RPMI8226 (cell line): ENCODE measurements at places on chromosomes 1 and 21.

GRCh38 chr1:228174482-228175315, 9.1 kb downstream of the IBA57 start:
- DNase-seq: peak; percentile 39

DNA sequence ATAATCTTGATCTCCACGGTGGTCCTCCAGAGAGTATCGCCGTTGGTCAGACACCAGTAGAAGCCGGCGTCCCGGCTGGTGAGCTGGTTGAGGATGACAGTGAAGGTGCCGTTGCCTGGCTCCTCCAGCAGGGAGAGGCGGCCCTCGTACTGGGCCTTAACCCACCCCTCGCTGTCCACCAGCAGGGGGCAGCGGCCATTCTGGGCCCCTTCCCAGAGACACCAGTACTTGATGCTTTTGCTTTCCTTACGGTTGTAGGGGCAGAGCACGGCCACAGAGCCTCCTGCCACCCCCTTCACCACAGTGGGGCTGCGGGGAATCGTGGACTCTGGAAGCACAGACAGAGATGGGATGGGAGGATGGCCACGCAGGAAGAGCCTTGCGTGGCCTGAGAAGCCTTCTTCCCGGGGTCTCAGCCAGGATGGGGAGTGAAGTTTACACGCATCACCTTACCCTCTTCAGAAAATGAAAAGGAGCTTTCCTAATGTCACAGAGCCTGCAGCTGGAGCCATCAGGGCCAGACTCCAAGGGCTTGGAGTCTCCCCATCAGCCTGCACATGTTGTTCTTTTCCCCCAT, 10.7 kb downstream of the PIGR start:
- peak; percentile 80 for DNase-seq

DNA sequence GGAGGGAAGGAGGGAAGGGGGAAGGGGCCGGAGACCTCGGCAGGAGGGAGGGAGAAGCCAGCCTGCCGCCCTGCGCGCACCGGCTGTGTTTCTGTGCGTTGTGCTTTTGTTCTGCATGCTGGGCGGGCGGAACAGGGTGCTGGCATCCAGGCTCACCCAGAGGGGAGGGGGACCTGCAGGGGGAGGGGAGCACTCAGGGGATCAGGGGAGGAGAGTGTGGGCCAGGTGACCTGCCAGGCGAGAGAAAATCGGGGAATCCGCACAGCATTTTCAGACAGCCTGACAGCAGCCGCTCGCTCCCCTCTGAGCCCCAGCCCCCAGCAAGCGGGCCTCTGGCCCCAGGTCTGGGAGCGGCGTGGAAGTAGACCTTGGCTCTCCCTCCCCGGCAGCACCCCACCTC, 54.7 kb downstream of the RIPK4 start:
- DNase-seq: no peak

DNA sequence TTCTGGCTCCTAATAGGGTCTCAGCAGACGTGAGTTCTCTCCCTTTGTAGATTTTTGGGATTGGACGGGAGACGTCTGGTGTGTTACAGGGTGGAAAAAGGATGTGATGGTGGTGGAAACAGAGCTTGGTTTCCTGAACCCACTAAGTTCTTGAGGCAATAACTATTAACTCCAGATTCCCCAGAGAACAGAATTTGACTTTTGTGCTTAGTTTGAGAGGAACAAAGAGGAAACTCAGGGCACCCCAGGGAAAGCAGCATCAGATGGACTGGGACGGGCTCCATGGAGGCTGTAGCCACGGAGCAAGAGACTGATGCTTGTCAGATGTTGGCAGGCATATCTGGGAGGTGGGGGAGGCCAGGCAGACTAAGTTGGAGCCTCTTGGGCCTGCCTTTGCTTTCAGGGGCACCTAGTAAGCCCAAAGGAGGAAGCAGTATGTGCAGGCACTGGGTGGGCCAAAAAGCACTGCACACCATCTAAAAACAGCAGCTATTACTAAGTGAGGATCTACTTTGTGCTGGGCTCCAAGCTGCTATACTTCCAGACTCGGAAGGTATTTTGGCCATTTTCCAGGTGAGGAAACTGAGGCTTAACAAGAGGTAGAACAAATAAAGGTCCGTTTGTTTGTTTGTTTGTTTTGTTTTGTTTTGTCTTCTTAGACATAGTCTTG, 66.9 kb downstream of the EPHB2 start:
- no peak for DNase-seq

- no peak for DNase-seq
Measured at GRCh38 chr1:11308699-11309224, 35.8 kb downstream of the UBIAD1 start.

- DNase-seq: no peak
Measured at GRCh38 chr21:28832013-28832714, 160.5 kb downstream of the LTN1 start.

DNA sequence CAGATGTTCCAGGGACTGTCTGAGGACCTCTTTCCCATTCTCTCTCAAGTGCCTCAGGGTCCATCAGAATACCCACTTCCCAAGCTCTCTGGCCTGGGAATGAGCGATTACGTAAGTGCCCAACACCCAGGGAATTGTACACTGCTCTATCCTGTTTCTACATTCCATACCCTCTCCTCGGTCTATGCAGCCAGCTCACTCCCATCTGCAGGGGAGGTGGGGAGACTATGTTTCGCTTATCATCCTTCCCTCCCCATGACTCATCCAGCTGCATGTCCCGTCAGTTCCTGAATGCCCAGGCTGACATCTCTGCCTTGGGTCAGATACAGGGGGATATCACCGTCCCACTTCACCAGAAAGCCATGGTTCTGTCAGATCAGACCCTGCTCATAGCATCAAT, 34.5 kb upstream of the CD1D start:
- DNase-seq: no peak

- no peak for DNase-seq
Measured at GRCh38 chr21:38379147-38379546, 119.1 kb downstream of the ERG start.

DNA sequence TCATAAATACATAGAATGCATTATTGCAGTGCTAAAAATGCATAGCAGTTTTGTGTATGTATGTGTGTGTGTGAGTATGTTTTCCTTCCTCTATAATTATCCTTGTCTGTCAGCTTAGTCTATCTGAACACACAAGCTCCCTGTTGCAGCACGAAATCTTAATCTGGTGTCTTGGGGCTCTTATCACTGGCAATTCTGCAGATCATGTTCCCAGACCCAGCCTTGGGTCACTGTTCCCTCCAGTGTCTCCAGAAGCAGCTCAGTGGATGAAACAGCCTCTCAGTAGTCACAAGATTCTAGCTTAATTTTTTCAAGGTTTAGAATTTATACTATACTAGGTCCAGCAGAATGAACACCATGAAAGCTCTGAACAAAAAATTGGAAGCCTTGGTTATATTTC, 777.9 kb downstream of the MRPL39 start:
- no peak for DNase-seq

DNA sequence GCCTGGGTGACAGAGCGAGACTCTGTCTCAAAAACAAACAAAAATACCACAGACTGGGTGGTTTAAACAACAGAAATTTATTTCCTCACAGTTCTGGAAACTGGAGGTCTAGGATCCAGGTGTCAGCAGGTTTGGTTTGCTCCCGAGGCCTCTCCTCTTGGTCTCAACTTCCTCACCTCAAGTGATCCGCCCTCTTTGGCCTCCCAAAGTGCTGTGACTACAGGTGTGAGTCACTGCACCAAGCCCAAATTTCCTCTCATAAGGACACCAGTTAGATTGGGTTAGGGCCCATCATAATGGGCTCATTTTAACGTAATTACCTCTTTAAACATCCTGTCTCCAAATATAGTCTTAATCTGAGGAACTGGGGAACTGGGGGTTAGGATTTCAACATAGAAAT, 35.5 kb downstream of the MFSD2A start:
- DNase-seq: peak; percentile 73

DNA sequence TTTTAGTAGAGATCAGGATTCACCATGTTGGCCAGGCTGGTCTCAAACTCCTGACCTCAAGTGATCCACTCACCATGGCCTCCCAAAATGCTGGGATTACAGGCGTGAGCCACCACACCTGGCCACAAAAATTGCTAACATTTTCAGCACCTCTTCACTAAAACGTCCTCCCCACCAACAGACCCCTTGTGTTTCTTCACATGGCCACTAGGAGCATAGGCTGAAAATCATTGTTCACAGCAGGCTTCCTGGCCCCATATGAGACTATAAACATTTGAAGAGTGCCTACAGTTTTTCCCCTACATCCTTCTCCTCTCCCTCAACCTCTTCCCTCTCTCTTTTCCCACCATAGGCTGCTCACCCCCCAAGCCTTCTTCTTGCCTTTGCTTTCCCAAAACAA, 28.0 kb upstream of the SFPQ start:
- peak; percentile 42 for DNase-seq

- no peak for DNase-seq
Measured at GRCh38 chr1:101139130-101139529, 97.7 kb upstream of the S1PR1 start.

DNA sequence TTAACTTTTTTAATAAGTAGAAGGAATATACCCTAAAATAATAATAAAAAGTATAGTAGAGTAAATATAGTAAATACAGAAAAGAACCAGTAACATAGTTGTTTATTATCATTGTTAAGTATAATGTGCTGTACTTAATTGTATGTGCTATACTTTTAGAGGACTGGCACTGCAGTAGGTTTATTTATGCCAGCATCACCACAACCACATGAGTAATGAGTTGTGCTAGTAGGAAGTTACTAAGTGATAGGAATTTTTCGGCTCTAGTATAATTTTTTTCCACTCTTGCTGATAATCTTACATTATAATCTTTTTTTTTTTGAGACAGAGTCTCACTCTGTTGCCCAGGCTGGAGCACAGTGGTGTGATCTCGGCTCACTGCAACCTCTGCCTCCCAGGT, 71.6 kb downstream of the IVNS1ABP start:
- DNase-seq: no peak

- no peak for DNase-seq
Measured at GRCh38 chr21:41671212-41671762, 95.6 kb downstream of the RIPK4 start.

DNA sequence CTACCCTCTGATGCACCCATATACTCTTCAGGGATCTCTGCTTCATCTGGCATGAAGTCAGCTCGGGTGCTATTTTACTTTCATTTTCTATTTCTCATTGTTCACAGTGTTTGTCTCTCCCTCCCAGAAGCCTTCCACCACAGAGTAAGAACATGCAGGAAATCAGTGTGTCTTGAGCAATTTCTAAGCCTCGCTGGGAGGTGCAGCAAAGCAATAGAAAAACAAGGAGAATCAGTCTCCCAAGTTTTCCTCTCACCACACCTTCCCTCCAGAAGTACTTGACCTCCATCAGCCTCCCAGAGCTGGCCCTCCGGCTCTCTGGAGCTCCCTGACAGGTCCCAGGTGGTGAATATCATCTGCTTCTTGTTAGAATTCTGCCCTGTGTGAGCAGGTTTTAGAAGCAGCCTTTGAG, 594.7 kb upstream of the CAMK1G start:
- peak; percentile 78 for DNase-seq

DNA sequence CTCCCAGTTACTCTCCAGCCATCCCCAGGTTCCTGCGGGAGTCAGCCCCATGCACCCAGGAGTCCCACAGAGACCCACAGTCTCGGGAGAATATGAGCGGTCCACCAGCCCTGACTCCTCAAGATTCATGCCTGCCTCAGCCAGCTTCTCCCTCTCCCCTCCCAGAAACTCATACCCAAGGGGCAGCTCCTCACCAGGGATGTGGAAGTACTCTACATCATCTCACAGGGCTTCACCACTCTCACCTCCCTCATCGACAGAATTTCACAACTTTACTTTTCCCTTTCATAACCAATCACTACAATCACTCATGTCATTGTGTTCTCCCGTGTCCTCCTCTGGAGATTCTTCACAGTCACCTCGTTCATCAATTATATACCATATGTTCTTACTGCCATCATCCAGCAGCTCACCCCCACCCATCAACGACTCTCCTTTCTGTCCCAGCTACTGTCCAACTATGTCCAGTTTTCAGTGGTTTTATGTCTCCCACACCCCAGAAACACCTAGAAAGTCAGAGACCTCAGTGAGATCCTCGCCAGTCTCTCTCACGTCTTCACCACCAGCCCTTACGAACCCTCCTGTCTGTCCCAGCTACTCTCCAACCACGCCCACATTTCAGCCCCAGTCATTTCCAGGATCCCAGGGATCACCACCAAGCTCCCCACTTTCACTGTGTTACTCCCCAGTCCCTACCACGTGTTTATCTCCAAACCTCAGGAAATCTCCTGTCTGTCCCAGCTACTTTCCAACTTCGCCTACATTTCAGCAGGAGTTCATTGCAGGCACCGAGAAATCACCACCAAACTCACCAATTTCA, 1530.1 kb upstream of the TPTE start:
- no peak for DNase-seq

- DNase-seq: peak; percentile 67
Measured at GRCh38 chr21:39441502-39442475, 3.8 kb downstream of the LCA5L start.

- no peak for DNase-seq
Measured at GRCh38 chr21:35195232-35195631, 146.1 kb upstream of the RUNX1 start.

- no peak for DNase-seq
Measured at GRCh38 chr1:195872376-195872775, 735.9 kb downstream of the KCNT2 start.
